CD4-positive, alpha-beta T cell treated with Interleukin-1 beta for 1 hour (primary cell): ENCODE measurements at places on chromosomes 2 and 18.

DNA sequence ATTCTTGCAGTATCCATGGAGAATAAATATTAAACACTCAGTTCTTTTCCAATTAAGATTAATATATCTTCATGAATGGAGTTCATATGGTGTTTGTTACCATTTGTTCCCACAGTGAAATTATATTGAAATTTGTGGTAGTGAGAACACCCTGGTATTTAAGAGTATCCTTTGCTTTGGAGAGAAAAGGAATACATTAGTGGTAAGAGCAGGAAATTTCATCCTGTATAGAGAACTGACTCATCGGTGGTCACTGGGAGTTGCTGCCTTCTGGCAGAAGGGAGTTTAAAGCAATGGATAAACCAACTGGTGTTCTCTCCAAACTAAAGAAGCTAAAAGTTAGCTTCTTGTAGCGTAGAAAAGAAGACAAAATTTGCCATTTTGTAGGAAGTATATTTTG, 107.3 kb downstream of the MYO1B start:
- DNase-seq = no peak

GRCh38 chr2:55165626-55166025, 66.5 kb downstream of the CLHC1 start:
- no peak for DNase-seq

DNA sequence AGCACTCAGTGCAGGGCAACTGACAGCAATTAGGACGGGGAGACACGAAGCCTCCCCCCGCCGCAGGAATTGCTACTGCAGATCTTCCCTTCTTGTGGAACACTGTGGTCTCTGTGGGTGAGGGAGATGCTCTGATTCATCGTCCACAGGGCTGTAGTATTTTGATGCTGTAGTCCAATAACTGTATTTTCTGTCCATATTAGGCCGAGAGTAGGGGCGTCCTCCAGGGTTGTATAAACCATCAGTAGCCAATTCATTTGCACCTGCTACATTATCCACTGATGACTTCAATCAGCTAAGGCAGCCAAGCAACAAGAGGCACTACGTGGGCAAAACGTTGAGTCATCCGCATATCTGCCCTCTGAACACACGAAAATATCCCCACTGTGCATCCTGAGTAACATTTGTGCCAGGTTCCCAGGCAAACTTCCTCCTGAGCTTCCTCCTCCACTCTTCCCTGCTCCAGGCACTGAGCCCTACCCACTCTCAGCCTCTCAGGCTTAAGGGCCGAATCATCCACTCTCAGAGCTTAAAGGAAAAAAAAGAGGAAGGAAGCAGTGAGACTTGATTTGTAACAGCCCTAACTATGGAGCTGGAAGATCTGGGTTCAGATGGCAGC, 62.1 kb downstream of the LBH start:
- DNase-seq = peak; percentile 19

GRCh38 chr2:240219208-240219890, 78.9 kb upstream of the OTOS start:
- DNase-seq = no peak

DNA sequence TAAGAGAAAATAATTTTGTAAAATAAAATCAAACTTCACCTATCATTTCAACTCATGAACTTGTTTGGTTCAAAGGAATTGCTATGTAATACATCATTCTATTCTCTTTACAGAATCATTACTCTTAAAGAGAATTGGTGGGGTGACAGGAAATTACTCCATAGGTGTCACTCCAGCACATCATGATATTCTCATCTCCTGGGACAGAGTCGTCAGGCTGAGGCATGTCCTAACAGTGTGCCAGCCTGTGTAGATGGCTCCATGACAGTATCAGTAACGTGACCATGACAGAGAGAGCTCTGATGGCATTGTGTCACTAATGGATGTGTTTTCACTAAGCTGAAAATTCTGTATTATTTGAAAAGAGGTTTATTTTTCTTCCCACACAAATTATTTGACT, 13.9 kb downstream of the SPATS2L start:
- DNase-seq = no peak

GRCh38 chr2:55869637-55870325, 53.8 kb downstream of the EFEMP1 start:
- DNase-seq = no peak

DNA sequence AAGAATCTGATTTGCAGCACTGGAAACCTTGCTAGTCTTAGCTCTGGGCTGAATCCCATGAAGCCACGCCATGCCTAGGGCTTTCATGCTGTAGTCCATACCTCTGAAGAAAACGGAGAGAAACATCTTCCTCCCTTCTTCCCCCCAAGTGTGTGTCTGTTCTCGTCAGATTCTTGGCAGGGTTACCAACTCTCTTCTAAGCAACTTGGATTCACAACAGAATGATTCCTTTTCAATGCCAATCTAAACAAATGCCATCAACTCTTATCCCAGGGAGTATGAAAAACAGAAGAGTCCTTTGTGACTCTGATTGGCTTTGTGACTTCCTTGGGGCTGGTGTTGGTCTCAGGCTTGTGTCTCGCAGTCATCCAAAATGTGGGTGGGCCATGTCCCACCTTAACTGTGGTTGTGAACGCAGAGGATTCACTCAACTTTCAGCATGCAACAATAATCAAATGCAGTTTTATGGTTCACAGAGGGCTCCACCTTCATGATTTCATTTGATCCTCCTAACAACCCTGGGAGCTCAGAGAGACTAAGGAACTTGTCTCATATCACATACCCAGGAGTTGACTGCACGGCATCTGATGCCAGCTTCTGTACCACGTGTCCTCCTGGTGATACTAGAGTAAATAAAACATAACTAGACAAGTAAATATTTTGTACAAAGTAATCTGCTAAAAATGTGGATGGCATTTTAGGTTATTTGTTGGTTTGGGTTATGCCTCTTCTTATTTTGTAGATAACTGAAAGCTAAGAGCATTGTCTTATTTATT, 186.0 kb upstream of the TNP1 start:
- no peak for DNase-seq

DNA sequence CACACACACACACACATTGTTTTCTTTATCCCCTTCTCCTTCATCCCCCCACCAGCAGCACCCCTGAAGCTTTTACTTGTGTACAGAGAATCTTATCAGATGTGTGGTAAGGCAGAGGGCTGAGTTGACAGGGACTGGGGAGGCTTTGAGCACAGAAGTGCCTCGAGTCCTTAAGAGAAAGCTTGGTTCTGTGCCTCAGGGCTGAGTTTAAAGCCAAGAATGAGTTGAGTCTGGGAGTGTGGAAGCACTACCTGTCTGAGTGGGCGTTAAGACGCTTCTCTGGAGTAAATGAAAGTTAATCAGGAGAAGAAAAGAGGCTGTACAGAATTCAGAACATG, 2.7 kb downstream of the ID2 start:
- peak; percentile 53 for DNase-seq

DNA sequence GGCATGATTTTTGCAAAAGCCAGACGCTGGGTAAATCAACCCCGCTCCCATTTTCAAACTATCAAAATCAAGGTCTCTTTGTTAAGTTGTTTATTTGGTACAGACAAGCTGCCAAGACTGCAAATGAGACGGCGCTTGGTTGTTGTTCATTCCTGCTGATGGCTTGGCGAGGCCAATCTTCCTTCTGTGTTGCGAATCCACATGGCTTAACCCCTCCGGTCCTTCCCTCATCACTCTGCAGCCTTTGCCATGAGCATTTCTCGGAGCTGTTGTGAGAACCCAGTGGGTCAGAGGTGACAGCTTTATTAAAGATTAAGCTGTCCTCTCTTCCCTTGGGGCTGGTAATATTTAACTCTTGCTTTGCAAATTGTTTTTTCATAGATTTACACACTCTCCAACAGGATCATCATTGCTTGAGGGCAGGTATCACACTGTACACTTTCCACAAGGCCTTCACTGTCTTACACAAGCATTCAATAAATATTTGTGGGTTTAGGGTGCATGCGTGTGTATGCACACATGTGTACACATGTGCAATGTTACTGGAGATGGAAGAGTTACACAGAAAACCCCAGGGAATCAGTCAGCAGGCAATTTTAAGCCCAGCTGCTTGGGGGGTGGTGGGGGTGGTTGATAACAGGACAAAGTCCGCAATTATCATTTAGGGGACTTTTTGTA, 27.8 kb upstream of the KCNF1 start:
- no peak for DNase-seq

- no peak for DNase-seq
Observed at GRCh38 chr2:206937555-206937954, 1.8 kb upstream of the CPO start.

DNA sequence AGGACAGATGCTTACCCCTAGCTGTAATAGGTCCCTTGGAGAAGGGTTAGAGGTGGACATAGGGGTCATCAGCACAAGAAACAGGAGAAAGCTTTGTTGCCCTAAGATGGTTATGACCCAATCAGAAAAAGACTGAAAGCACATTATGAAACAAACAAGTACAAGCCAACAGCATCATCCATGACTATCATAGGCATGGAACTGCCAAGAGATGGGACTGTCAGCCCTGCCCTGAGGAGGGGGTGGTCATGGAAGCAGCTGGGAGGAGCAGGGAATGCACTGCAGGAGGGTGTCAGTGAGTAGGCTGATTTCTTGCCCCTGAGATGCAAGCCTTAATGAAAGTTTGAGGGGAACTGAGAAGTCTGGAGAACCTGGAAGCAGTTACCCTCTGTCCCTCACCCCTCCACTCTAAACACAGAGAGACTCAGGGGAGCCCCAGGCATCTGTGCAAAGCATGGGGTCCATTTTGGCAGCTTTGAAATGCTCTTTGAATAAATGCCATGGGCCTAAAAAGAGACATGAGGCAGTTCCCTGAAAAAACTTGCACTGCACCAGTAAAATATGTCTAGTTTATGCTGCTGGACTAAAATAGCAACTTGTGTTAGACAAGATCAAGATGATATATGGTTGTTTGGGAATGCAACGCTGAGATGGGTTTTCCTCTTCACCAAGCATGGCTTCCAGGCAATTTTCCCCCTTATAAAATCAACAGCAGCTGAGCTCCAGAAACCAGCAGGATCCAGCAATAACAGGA, 122.7 kb upstream of the ZFP36L2 start:
- DNase-seq = no peak

- DNase-seq = no peak
Observed at GRCh38 chr2:88837511-88838160, 146.2 kb downstream of the RPIA start.

DNA sequence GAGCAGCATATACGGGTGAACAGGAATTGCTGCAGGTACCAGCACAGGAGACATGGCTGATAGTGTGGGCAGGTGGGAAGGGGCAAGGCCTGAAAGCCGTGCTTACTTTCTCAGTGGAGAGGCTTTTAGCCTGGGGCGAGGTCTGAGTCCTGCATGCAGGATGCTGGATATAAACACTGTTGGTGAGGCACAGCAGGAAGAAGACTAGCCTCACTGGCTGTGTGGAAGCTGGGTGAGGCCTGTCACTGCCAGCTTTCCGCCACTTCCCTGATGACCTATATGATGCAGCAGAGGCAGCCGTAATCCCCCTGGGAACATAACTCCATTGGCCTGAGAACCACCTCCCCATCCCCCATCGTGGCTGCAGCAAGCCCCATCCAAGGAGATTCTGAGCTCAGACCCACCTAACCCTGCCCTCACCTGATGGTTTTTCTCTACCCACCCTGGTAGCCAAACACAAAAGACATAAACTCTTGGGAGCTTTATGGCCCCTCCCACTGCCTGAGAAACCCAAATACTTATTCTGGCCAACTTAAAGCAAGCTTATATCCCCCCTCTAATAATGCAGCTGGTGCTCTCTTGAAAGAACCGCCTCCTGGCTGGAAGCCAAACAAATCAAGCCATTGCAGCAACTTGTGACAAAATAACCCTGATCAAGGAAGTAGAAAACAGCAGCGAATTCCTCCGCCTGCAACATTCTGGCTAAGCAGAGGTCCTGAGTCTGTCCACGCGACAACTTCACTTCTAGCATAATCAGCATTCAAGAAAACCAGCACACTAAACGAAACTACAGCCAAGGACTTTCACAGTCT, 54.6 kb upstream of the DSC1 start:
- DNase-seq = no peak

DNA sequence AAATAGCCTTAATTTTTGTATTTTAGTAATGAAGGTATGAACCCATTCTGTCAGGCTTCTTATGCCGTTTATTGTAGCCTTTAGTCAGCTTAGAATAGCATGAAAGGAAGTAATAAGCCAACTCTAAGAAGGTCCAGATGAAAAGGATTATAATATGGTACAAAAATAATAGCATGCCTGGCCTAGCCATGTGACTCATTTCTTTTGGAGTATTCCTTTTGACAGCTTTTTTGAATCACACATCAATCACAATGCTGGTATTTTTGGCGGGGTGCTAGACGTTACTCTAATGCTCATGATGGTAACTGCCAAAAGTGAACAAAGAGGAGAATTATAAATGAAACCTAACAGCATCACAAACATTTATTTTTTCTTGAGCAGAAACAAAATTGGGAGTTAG, 19.9 kb downstream of the FMNL2 start:
- DNase-seq = no peak

DNA sequence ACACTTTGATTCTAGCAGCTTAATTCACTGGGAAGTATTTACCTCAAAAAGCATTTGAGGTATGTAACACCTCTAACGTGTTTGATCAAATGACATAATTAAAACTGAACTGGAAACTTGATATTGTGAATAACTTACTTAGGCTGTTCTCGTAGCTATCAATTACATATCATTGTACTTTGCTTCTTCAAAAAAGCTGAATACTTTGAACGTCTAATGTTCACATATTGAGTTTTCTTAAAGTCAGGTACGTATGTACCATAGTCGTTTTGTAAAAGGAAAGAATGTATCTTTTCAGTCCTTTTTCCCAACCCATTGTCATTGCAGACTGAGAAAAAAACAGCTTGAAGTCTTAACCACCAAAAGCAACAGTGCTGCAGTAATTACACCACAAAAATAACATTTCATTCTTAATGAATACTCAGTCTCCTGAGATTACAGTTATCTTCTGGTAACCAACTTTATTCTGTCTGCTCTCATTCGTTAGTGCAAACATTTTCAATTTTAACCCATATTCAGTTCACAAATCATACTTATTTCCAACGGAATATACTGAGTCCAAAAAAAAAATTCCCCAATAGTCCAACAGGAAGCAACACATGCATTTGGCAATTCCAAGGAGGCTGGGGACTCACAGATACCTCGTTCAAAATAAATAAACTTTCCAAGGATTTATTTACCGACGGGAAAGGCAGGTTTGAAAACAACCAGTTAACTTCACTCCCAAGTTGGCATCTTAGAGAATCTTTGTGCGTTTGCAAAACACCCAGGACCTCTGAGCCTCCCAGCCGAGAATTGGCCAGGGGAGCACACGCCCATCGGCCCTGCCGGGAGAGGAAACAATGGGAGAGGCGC, 1.1 kb downstream of the CHN1 start:
- DNase-seq = no peak

- DNase-seq = no peak
Observed at GRCh38 chr2:78541088-78541450, 484.4 kb upstream of the REG3G start.

- peak; percentile 57 for DNase-seq
Observed at GRCh38 chr2:20186078-20186854, 38.7 kb downstream of the SDC1 start.
